ENCODE measurements at places on chromosomes 16 and 17. TPM values are rescaled to one million over a fixed set of nuclear protein-coding genes. Genes with fewer than 3 reads are reported as not detected.
A peak's percentile ranks its signal among the peaks of the same experiment; 100 is the strongest.

- DNase-seq, result no peak
Observed at GRCh38 chr17:3972281-3972731, 8.1 kb upstream of the ATP2A3 start.

- no peak for DNase-seq
Observed at GRCh38 chr17:80925688-80926335, 65.8 kb upstream of the CHMP6 start.

TBX2 gene
- 23.6 TPM for total RNA-seq

DNA sequence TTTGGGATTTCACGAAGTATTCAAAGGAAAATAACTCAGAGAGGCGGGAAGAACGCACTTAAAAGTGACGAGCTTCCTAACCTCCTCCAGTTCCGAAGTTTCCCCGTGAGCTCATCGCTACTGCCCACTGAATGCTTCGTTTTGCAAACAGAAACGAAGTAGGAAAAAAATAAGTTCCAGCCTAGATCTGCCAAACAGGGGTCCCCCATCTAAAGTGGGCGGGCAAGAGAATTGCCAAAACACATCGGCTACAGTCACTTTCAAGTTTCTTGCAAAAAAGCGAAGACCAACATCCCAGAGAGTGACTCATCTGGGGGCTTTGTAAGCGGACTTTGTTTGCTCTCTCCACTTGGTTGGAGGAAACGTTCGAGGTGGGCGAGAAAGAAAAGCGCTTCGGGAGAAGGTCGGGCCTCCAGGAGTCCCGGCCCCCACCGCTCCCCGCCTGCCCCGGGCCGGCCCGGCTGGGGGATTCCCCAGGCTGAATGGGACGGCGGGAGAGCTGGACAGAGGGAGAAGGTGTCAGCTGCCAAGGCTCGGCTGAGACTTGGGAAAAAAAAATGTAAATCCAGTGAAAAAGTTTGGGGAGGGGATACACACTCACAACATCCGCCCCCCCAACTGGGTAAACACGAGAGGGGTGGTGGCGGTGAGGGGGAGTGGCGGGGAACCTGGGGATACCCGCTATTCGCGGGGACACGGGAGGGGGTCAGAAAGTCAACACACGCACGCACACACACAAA lies 1.0 kb downstream of the VEZF1 start:
- DNase-seq, result peak; percentile 91

GRCh38 chr17:39659279-39660010 lies 5.7 kb upstream of the TCAP start:
- no peak for DNase-seq

SPNS2 gene
- not detected for total RNA-seq

- DNase-seq, result no peak
Observed at GRCh38 chr16:59701963-59702930, 968.1 kb upstream of the GOT2 start.

TRPV2 gene
- total RNA-seq, result 30.8 TPM

SHISA9 gene
- total RNA-seq, result under 0.01 TPM

MYO15B gene
- total RNA-seq, result not detected

CDRT15 gene
- not detected for total RNA-seq

CRYM gene
- not detected for total RNA-seq

GRCh38 chr16:75996491-75996890 lies 270.2 kb upstream of the CPHXL start:
- no peak for DNase-seq

KRTAP16-1 gene
- total RNA-seq, result not detected

UMOD gene
- not detected for total RNA-seq

- no peak for DNase-seq
Observed at GRCh38 chr17:8311131-8311790, 1.2 kb downstream of the ARHGEF15 start.

GRCh38 chr16:70254965-70255286 lies 3.2 kb upstream of the EXOSC6 start:
- no peak for DNase-seq

DNA sequence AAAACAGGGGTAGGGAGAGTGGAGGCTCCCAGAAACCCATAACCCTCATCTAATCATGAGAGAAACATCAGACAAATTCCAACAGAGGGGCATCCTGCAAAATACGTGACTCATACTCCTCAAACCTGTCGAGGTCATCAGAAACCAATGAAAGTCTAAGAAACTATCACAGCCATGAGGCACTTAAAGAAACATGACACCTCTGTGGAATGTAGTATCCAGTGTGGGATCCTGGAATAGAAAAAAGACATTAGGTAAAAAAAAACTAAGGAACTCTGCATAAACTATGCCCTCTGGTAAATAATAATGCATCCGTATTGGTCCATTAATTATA lies 16.4 kb downstream of the CDH5 start:
- DNase-seq, result peak; percentile 93

SRCIN1 gene
- not detected for total RNA-seq

GRCh38 chr17:42585353-42585752 lies 7.8 kb upstream of the PSMC3IP start:
- DNase-seq, result no peak

XYLT1 gene
- total RNA-seq, result 11.1 TPM

GRCh38 chr16:58492066-58492465 lies 7.9 kb upstream of the NDRG4 start:
- no peak for DNase-seq

MYCBPAP gene
- total RNA-seq, result under 0.01 TPM

KRTAP1-5 gene
- 34.8 TPM for total RNA-seq
